ENCODE measurements at places on chromosomes 5 and 9.

DNA sequence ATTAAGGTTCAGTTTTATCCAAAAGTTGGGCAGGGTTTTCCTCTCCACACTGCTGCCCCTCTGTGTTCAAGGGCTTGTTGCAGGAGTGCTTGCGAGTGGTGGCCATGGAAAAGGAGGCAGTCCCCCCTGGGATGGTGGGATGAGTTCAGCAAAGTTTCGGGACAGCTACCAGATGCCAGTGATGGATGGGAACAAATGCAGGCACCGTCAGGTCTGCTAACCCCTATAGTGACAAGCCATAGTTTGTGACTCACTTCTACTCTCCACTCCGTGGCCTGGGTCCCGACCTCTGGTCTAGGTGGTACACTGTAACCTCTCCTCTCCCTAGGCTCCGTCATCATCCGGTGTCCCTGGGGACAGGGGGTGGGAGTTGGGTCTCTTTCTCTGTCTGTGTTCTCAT is 3.8 kb upstream of the RNF14 start:
- DNase-seq, result no peak

DNA sequence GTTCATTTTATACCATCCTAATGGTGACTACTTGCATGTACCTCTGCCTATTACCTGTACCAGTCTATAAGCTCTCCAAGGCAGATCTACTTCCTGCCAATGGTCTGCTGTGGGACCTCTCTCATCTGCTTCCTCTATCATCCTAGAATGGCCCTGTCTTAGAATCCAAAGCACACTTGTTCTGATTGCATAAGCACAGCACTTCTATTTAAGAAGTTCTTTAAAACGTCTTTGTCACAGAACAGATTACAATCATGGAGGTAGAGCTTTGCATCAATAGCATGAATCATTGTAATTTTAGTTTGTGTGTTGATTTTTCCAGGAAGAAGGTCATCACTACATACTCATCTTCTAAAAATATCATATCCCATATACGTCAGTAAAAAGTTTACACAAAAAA is 131.8 kb upstream of the ACOT12 start:
- DNase-seq, result no peak

GRCh38 chr9:4262735-4263141 is 37.1 kb downstream of the GLIS3 start:
- DNase-seq, result no peak

DNA sequence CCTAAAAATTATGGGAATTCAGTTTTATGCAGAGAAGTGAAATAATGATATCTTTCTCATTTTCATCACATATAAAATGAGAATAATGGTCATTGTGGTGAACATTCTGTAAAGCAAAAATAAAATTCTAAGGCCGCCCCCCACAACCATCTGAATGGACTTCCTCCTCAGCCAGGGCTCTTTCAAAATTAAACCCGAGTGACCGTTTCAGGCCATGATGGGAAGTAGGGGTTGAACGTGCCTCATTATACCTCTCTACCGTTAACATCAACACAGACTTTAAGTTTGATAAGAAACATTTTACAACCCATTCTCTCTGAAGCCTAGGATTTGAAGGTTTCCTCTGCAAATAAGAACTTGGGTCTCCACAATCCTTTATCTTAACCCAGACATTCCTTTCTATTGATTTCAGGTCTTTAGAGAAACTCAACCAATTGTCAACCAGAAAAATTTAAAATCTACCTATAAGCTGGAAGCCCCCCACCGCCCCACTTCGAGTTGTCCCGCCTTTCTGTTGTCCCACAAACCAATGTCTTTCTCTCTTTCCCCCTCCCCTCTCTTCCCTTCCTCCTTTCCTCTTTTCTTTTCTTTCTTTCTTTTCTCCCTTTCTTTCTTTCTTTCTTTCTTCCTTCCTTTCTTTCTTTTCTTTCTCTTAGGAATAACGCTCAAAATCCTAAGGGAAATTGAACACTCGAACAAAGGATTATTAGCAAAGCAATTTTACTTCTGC is 1.7 kb upstream of the TMCO6 start:
- DNase-seq, result no peak

DNA sequence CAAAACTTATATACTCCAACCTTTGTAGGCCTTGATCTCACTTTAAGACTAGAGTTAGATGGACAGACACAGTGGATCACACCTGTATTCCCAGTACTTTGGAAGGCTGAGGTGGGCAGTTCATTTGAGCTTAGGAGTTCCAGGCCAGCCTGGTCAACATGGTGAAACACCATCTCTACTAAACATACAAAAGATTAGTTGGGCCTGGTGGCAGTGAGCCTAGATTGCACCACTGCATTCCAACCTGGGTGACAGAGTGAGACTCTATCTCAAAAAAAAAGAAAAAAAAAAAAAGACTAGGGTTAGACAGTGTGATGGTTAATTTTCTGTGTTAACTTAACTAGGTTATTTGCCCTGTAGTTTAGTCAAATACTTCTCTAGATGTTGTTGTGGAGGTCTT is 74.1 kb downstream of the CFAP95 start:
- DNase-seq, result no peak

- DNase-seq, result no peak
Observed at GRCh38 chr5:147956064-147956841, 49.9 kb upstream of the C5orf46 start.

GRCh38 chr9:137589441-137590122 is 730 bp downstream of the ZMYND19 start:
- no peak for DNase-seq

DNA sequence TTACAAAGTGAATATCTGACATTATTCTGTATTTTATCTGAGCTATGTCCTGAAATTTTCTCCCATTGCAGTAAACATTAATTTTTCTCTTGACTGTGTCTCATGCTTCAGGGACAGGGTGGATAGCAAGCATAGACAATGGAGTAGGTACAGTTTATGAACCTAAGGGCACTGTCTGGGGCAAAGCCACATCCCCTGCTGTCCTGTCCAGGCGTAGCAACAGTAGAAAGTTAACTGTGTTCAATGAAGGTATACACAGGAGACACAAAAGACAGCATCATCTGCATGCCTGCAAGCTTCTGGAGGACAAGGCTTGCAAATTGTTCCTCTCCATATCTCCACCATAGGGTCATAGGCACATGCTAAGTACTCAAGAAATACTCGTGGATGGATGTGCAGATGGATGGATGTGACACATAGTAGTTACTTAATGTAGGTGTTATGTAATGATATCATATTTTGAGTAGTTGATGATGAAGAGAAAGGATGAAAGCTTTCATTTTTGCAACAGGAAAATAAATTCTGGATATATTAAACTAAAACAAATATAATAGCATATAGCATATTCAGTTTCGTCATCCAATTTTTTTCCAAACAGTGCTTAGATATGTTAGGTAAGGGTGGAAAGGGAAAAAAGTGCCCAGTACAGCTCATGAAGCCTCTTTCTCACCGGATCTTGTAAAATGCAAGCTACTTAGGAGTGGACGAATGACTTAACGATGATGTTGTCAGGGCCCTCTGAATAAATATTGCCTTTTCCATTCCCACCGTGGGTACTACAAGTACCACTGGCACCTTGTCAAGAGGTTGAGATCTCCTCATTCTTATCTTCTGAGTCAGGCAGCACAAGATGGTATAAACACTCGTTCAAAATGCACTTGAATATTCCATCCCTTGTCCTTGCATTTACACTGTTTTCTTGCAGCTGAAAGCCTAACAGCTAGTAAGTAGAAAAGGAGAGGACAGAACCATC is 19.9 kb upstream of the ZSWIM6 start:
- no peak for DNase-seq

- DNase-seq, result no peak
Observed at GRCh38 chr5:71790433-71790832, 71.4 kb downstream of the CARTPT start.

DNA sequence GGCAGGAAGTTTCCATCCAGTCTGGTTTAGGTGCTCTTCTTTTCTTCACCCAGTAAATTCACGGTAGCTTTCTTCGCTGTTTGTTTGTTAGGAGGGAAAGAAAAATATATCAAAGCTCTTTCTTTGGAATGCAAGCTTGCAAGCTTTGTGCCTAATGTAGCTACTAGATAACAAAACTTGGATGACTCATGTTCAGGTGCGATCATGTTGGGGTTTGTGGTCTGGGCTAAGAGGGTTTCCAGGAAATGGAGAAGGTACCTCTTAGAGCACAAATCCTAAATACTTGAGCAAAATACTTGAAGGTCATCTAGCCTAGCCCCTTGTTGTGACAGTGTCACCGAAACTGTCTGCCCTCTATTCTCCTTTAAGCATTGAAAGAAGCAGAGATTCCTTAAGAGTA is 17.7 kb downstream of the SRP19 start:
- no peak for DNase-seq

- peak; percentile 37 for DNase-seq
Observed at GRCh38 chr5:40679913-40680681, at the start of gene PTGER4. Gene PTGER4, plus strand, starts transcription at chr5:40679915. Its CDS starts 1,079 bp downstream, at chr5:40680994.

DNA sequence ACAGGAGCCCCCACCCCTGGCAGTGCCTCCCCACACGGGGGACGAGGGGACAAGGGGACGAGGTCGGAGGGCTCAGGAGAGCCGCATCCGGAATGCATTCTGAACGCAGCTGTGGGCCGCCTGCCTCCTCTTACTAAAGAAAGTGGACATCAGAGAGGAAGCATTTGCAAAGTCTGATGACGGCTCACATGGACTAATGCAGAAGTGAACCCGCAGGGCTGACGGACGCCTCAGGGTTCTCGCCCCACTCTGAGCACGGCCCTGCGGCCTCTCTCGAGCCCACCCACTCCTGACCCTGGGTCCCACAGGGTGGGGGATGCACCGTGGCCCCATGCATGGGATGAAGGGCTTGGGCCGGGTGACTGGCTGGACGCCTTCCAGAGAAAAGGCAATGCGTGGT is 5.9 kb downstream of the LPCAT1 start:
- no peak for DNase-seq

GRCh38 chr5:14472986-14473567 is 108.5 kb upstream of the OTULINL start:
- DNase-seq, result no peak

DNA sequence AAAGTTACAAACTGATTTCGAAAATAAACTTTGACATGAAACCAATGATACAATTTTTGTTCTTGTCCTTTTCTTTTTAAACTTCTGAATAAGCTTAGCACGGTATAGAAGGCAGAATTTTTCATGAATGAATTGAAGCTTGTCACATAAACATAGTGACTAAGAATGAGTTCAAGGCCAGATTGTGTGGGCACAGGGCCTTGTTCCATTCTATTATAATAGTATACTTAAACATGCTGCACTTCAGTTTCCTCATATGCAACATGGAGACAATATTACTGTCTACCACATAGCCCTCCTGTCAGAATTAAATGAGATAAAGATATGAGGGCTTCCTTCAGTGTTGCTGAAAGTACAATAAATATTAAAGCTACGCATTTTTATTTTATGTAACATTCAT is 204.2 kb upstream of the HAPLN1 start:
- no peak for DNase-seq

GRCh38 chr5:10511741-10512640 is 51.9 kb upstream of the ANKRD33B start:
- DNase-seq, result no peak

DNA sequence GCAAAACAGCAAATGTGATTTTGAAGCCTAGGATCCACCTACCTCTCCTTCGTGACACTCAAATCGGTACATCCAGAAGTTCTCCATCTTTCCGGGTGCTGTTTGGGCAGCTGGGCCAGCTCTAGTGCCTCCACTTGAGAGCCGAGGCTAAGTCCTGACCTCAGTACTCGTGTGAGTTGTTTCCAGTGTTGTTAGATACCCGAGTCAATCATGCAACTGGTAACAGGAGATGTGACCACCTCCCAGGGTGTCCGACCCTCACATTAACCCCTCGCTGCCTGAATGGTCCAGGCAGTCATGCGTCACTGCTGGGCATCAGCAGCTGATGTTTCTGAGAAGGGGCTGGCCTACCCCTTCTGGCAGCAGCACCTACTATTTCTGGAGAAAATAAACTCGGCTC is 170.3 kb downstream of the ENTREP1 start:
- DNase-seq, result no peak

GRCh38 chr9:20144197-20144596 is 355.4 kb upstream of the SLC24A2 start:
- no peak for DNase-seq

DNA sequence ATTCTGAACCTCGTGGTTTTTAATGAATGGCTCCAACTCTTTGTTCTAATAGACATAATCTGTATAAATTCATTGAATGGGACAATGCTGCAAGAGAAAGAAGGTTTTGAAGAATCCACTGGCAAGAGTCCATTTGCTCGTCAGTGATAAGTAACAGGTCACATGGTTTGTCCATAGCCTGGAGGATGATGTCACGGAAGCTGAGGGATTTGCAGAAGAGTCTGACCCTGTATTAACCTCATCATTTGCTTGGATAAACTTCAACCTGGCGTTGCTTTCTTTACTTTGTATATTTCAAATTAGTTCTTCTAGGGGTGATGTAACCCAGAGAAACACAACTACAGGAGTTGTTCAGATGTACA is 197.4 kb downstream of the GAS1 start:
- DNase-seq, result no peak

DNA sequence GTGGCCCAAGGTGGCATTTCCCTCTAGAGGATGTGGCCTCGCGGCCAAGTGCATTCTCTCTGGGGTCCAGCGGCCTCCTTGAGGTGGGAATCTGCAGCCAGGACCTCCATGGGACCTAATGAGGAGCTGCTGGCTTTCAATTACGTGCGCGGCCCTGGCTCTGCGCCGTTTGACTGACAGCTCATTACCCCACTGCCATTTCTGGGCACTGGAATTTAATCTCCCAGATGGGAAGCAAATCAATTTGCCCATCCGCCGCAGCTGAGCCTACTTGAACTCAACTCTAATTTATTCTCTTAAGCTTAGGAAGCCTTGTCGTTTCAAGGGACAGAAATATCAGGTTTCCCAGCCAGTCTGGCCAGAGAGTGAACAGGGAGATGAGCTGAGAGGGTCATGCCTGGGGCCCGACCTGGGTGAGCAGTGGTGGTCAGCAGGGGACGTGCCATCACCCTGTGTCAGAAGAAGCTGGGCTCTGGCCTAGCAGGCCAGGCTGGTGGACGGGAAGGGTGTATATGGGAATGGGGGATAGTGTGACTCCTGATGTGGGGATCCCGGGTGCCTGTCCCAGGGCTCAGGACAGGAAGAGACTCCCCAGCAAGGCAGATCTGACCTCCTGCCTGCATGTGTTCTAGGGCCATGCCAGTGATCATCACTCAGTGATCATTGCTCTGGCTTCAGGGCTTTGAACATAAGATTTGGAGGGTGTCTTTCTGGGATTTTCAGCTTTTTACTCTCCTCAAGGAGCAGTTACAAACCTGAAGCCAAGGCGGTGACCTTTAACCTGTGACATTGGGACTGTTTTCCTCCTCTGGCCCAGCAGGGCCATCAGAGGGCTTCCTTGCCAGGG is 69.7 kb downstream of the MACROH2A1 start:
- no peak for DNase-seq

- DNase-seq, result no peak
Observed at GRCh38 chr9:115668521-115668920, 485.1 kb upstream of the PAPPA start.

GRCh38 chr5:9743507-9743906 is 113.4 kb upstream of the TAS2R1 start:
- no peak for DNase-seq

DNA sequence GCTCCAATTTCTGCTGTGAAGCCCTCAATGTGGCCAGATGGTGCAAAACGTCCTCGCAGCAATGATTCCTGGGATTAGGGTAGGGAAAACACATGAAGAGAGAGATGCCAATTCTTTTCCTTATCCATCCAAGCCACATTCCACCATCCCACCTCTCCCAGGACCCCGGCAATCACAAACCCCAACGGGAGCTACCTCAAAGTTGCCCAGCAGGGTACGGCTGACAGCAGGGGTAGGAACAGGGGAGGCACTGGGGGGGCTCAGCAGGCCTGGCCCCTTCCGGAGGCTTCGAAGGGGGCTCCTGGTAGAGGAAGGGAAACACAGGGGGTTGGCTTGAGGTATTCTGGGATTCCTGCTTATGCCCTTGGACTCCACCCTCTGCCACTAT is 3.4 kb upstream of the STOML2 start:
- no peak for DNase-seq

Data from activated naive CD4-positive, alpha-beta T cell (primary cell).